DMS 273 treated with DMSO at 0.1 percent for 48 hours (cell line): ENCODE measurements at places on chromosomes 2 and 18.

GRCh38 chr18:7301094-7301493 lies 70.2 kb downstream of the LRRC30 start:
- DNase-seq = no peak

GRCh38 chr18:37441821-37442220 lies 123.8 kb downstream of the CELF4 start:
- DNase-seq = no peak

- DNase-seq = no peak
These were observed 55.0 kb downstream of the PKDCC start for GRCh38 chr2:42102591-42103450.

- DNase-seq = no peak
These were observed 248.7 kb upstream of the SIX3 start for GRCh38 chr2:44692821-44693220.

DNA sequence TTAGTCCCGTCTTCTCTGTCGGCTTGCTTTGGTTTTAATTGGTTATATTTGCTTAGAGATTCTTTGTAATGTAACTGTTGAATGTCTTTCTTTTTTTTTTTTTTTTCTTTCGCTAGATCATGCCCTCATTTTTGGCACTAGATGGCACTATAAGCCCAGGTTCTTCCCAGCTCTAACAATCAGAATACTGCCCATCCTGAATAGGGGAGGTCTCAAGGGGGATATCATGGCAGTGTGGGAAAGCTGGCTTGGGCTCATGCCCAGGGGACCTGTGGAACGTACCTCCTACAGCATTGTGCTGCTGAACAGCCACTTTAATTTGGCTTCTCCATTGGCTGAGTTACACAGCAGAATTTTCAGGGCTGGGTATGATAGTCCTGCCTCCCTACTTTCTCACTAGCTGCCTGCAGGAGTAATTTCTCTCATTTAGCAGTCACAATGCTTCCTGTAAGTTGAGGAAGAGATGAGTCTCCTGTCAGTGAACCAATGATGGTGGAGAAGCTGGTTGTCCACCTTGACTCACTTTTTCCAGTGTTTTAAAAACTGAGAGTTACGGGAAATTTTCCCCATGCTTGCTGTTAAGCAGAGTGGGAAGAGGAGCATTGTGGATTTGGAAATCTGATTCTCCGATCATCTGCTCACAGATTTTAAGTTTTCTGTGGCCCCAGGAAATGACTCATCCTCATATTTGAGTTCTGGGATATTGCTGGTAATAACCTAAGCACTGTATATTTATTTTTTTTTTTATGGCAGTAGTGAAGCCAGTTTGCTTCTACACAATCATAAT lies 47.2 kb downstream of the RAD51AP2 start:
- DNase-seq = peak; percentile 12

DNA sequence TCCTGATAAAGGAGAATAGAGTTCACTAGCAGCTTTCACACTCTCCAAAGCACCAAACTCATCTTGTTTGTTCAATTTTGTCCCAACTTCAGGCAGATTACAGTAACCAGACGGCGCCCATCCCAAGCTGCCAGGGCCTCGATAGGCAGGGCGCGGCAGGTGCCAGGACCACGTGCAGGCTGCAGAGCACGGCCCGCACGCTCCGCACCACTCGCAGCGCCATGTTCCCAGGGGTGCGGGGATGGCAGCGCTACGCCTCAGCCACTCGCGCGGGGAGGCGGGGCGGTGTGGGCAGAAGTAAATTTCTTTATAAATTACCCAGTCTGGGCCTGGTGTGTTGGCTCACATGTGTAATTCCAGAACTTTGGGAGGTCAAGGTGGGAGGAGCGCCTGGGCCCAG lies 30.3 kb upstream of the INO80D start:
- no peak for DNase-seq
